Fibroblast of skin of right quadriceps (primary cell): ENCODE measurements at places on chromosomes 7 and 10.
A peak's percentile ranks its signal among the peaks of the same experiment; 100 is the strongest.

DNA sequence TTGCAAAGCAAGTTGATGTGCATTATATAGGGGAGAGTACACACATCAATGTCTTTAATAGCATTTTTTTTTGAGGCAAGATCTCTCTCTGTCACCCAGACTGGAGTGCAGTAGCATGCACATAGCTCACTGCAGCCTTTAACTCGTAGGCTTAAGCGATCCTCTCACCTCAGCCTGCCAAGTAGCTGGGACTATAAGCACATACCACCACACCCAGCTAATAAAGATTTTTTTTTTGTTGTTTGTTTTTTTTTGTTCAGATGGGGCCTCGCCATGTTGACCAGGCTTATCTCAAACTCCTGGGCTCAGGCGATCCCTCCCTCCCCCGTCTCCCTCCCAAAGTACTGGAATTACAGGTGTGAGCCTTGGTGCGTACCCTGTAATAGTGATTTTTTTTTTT is 1.5 kb downstream of the UMAD1 start:
- no peak for DNase-seq

- no peak for DNase-seq
Measured at GRCh38 chr7:99679400-99680191, at the start of gene CYP3A5. Gene CYP3A5 (minus strand): TSS chr7:99679996. CDS start chr7:99679896, 100 bp downstream.

DNA sequence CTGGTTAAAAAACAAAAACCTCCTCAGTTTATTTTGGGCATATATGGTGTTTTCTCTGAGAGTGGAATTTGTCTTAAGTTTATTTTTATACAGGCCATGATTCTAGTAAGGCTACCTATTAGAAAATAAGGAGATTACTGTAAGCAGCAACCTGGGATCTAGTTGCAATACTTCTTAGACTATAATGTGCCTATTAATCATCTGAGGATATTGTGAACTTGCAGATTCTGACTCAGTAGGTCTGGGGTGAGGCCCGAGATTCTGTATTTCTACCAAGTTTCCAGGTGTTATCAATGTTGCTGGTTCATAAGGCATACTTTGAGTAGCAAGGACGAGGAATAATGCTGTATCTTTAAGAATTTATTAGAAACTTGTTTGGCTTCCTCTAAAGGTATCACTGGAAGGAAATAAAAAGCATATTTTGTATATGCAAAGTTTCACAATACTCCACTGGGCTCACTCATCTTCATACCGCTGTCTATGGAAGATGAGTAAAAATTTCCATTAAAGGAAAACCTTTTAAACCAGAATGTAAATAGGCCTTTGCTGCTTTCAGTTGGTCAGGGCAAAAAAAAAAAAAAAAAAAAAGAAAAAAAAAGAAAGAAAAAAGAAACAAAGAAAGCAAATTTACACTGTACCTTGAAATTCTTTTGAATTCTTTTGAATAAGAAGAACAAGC is 105.8 kb downstream of the BMPER start:
- DNase-seq, result peak; percentile 48

GRCh38 chr10:112732277-112732921 is 217.6 kb upstream of the TCF7L2 start:
- peak; percentile 53 for DNase-seq

DNA sequence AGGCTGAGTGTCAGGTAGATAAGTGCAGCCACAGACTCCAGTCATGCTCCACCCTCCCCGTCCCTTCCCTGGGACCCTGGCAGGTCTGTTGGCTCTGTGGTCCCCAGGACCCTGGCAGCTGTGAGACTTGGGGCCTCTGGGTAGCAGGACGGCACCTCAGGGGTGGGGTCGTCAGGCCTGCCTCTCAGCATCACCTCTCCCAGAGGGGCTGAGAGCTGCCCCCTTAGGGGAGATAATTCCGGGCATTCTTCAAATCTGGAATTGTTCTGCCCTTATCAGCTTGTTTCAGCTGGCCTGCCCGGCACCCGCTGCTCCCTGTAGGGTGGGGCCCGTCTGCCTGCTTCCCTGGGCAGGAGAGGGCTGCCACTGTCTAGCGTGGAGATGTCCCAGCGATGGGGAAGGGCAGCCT is 23.3 kb downstream of the PODXL start:
- DNase-seq, result no peak

GRCh38 chr7:46932676-46933424 is 649.1 kb downstream of the TNS3 start:
- DNase-seq, result peak; percentile 99

DNA sequence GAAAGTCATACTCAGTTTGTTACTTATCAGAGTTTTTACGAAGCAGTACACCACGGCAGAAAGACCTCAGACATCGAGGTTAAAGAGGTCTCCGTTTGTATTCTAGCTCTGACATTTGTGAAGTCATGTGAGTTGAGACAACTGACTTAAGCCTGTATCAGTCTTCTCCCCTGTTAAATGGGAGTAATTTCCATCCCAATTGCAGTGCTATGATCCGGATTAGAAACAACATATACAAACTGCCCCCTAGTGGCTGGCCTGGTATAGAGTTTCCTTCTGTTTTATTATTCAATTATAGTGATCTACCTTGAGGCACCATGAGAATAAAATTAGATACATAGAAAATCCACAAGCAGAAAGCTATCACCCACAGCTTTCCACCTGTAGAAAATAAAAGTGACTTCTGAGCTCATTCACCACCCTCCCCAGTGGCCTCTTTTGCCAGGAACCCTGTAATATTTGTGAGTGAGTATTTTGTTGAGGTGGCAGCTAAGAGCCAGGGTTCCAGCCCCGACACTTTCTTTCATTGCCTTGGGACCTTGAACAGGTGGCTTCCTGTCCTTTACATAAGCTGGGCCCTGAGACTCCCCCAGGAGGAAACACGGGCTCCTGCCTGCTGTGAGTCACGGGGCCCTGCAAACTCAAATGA is 607.2 kb upstream of the MGMT start:
- peak; percentile 15 for DNase-seq

DNA sequence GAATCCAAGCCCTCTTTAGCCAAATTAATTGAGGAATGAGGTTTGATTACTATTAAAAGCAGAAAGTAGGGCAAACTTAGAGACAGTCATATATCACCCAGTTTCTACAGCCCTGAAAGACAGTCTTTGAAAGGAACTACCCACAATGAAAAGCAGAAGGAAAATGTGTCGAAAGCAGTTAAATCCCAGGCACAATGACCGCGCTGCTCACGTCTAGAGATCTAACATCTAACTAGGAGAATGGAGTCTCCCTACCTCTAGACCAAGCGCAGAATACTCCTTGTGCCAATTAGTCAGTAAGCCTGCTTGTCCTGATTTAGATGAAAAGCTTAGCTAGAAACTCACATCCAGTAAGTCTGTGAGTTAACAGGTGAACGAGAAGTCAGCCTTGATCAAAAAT is 350.0 kb downstream of the FGFR2 start:
- no peak for DNase-seq

DNA sequence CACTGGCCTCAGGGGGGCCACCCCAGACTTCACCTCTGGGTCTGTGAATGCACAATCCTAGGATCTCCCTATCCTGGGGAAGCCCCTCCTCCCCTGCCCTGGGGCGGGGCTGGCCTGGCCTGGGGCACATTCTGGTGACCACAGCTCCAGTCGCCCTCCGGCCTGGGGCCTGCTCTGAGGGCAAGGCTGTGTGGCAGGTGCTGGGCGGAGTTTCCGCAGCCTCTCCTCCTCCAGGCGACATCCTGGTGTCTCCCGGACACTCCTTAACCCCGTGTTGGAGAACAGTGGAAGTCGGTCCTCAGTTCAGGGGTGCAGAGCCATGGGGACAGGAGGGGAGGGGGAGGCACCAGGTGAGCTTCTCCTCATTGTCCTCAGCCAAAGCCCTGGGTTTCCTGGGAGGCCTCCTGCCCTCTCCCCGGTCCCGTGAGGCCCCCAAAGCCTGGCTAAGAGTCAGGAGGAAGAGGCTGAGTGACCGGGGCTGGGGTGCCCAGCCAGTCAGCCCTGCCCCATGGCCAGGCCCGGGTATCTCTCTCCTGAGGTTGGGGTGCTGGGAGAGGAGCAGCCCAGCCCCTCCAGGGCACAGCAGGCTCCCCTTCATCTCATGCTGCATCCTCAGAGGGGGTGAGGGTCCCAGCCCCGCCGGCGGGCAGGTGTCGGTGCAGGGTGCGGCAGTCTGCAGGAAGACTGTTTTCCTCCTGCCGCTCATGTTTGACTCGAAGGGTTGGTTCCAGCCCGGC is 22.6 kb downstream of the UNCX start:
- DNase-seq, result no peak

DNA sequence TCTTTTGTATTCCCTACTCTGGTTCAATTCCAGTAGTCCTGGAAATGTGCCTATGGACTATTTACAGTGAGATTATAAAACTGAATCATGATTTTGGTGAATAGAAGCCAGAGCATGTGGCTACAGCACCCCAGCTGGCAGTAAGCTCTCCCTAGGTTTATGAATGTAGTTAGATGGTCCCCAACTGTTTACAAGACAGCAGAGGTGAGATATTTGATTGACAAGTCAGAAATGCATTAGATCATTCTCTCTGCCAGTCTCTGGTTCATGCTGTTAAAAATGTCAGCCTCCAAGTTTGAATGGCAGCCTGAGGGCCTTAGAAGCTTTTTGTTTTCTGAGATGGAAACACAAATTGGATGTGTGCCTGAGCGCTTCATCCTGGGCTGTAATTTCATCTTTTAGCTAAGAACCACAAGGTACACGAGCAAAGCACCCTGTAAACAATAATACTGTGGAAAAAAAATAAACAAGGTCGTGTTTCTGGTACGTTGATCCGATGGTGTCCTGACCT is 85.0 kb downstream of the BTRC start:
- no peak for DNase-seq

- no peak for DNase-seq
Measured at GRCh38 chr10:122331615-122332446, 42.7 kb upstream of the PLEKHA1 start.

DNA sequence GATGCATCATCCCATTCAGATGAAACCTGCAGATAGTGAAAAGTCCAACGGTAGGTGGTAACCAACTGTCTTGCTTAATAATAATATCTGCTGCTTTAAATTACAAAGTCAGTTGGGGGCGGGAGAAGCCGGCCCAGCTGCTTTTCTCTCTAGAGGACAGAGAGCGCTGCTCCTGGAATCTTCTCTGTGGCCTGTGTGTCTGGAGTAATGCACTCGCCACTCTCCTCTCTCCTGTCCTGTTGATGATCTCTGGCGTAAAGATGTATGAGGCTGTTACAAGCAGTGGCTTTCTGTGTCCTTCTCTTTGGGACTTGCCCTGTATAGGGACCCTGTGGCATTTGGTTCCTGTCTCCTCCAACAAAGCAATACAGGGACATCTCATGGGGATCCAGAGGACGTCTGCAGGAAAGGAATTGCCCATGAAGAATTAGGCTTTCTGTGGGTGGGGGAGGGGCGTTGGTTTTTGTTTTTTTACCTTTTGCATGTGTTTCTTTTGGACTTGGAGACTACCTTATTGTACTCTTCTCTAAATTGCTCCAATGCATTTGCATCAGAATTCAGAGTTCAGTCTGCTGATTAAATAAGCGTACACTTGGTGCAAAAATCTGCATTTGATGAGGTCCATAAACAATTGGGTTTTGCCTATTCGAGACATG is 231.6 kb downstream of the CELF2 start:
- no peak for DNase-seq

DNA sequence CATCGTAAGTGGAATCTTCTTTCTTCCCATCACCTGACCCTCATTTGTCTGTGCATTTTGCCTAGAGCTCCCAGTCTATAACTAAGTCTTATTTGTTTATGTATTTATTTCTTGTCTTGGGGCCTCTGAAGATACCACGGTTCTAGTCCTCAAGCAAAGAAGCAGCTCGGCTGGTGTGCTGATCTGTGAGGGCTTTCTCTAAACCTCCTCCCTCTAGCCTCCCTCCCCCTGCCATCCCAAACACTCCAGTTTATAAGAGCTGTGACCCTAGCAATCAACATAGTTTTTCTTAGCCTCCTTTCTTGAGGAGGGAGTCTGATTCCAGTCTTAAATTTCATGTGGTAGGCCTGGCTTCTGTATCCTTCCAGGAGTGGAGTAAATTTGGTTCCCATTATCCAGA is 15.7 kb upstream of the NDUFA5 start:
- no peak for DNase-seq

- peak; percentile 88 for DNase-seq
Measured at GRCh38 chr10:114869520-114869892, 47.9 kb downstream of the FHIP2A start.

- DNase-seq, result no peak
Measured at GRCh38 chr7:76349313-76349885, 9.4 kb downstream of the YWHAG start.

- peak; percentile 42 for DNase-seq
Measured at GRCh38 chr10:11782793-11783557, 40.2 kb upstream of the PROSER2 start.

DNA sequence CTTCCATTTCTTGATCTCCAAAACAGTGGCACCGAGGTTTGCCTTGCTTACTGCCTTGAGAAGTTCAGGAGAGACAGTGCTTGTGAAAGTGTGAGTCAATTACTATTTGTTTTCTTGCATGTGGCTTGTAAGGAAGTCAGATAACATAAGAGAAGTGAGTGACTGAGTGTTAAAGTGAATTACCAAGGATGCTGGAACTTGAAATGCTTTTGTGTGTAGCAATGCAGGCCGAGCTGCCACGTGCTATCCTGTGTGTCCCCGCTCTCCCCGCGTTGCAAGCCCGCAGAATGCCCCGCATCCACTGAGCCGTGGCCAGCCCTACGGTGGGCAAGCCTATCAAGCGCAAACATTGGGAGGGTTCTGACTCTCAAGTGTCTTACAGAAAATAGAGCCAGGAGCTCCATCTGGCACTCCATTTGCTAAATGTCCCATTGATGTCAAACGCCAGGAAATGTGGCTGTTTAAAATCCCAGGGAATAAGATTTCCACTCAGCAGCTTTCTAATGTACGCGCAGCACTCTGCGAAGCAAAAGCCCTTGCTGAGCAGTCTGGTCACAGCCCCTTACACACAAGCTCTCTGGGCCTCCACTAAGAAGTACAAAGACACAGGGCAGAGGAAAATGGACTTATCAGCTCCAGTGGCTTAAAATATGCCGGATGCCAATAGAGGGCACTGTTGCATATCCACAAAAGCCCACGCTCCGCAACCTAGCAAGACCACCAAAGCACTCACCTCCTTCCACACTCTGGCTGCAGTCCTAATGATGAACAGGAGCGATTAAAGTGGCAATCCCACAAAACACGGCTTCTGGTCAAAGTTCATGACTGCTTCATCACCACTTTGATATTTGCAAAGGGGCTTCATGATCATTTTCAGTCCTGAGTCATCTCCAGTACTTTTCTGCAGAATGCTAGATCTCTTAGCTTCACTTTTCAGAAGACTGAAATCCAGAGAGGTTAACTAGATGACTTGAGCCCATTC is 158.0 kb upstream of the ITGB1 start:
- peak; percentile 96 for DNase-seq

GRCh38 chr7:65951837-65952578 is 30.0 kb downstream of the GUSB start:
- DNase-seq, result no peak
